GM23248 (cell line): ENCODE measurements at places on chromosomes 16 and 17. TPM values are rescaled to one million over a fixed set of nuclear protein-coding genes. Genes with fewer than 3 reads are reported as not detected.

The SOX15 gene
- total RNA-seq: 3.9 TPM in 1 of 2 replicates, not detected in the other

DNA sequence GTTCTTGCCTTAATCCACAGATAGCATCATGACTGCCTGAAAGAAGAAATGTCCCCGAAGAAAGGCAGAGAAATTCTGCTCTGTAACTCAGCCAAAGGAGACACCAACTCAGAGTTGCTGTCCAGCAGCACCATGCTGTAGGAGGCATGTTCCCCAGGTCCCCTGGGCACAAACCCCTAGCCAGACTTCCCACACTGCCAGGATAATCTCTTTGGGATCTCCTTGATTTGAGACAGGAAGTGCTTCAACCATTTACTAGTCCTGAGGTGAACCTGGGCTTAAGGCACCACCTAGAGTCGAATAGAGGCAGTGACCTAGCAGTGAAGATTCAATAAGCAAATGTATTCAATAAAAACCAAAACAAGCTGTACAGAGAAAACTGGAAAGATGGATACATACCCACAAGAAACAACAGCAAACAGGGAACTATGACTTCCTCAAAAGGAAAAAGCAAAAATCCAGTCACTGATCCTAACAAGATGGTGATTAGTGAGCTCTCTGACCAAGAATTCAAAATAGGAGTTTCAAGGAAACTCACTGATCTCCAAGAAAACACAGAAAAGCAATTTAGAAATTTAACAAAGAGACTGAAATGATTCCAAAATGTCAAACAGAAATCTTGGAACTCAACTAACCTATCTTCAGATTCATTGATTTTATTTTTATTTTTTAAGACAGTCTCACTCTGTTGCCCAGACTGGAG lies 5.7 kb downstream of the OR4D2 start:
- DNase-seq: peak; percentile 26

DNA sequence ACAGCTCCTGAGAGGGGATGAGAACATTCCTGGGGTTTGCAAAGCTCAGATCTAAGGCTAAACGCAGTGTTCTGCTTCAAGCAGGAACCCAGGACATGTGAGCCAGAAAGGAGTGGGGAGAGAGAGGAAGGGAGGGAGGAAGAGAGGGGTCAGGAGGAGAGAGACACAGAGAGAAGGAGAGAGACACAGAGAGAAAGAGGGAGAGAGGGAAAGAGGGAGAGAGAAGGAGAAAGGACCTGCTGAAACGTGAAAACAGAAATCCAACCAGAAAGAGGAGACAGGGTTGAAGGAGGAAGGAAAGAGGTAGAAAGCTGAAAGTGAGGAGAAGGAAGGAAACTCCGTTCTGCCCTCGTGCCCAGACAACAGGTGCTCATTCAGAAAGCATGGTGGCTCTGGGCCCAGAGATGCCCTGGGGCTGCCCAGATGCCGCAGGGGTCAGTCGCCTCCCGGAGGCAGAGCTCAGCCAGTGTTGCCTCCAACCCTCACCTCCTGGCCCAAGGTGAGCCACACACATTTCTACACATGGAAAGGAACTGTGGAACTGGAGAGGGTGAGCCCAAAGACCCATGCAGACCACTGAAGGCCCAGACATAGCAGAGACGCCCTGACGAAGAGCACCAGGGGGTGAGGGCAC lies 49.0 kb upstream of the ENPP7 start:
- DNase-seq: no peak

The RASD1 gene
- 0.89 and 2.2 TPM in 2 replicates for total RNA-seq

GRCh38 chr16:62450291-62450690 lies 414.1 kb upstream of the CDH8 start:
- no peak for DNase-seq

DNA sequence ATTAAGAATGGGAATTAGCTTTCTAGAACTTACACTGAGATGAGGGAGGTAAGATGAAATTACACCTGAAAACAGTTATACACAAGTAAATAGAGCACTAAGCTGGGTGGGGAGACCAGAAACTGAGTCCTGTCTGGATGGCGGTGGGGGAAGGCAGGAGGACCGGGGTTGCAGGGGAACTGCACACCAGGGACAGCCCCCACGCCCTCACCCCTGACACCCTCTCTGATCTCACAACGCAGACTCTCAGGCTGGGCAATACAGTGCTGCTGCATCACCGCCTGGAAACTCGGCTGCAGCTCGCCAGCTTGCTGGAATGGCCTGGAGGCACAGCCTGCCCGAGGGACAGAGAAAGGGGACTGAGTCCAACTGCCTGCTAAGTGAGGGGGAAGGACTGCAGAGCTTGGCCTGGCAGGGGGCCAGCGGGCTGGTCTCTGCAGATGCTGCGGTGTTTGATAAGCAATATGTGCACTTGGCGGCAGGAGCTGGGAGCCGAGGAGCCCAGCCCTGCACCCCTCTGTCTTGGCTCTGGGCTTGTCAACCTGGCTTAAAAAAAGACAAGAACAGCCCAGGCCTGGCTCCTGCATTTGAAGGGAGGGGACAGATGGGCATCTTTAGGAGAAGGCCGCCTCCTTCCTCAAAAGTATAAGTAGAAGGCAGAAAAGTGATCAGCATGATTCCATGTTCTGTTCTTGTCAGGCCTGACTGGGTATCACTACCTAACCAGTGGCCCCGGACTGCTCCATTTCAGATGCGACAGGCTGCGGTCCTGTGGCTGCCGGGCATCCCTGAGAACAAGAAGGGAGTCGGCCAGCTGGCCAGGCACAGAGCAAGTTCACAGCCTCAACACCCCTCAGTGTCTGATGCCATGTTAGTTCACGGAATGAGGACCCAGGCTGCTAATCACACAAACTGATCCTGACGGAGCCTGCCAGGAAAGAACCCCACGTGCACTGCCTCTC lies 30.2 kb downstream of the SPHK1 start:
- peak; percentile 51 for DNase-seq

The CMTM1 gene
- total RNA-seq: 2.1 and 3.1 TPM in 2 replicates

The TP53TG3B gene
- not detected in 2 replicates for total RNA-seq

- no peak for DNase-seq
Observed at GRCh38 chr16:76487411-76488064, 210.3 kb downstream of the CNTNAP4 start.
